ENCODE measurements at places on chromosomes 3 and 15.
A peak's percentile ranks its signal among the peaks of the same experiment; 100 is the strongest.

- no peak for DNase-seq
These were observed 75.6 kb downstream of the UBP1 start for GRCh38 chr3:33364531-33365128.

GRCh38 chr3:3107858-3108257 is 2.3 kb downstream of the IL5RA start:
- no peak for DNase-seq

DNA sequence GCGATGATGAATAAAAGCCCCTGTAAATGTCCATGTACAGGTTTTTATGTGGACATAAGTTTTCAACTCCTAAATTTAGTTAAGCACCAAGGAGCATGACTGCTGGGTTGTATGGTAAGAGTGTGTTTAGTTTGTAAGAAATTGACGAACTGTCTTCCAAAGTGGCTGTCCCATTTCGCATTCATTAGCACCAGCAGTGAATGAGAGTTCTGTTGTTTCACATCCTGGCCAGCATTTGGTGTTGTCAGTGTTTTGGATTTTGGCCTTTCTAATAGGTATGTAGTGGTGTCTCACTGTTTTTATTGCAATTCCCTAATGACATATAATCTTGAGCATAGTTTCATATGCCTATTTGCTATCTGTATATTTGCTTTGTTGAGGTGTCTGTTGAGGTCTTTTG is 3.7 kb downstream of the ZNF621 start:
- no peak for DNase-seq

GRCh38 chr15:67066041-67066958 is 898 bp downstream of the SMAD3 start:
- no peak for DNase-seq

DNA sequence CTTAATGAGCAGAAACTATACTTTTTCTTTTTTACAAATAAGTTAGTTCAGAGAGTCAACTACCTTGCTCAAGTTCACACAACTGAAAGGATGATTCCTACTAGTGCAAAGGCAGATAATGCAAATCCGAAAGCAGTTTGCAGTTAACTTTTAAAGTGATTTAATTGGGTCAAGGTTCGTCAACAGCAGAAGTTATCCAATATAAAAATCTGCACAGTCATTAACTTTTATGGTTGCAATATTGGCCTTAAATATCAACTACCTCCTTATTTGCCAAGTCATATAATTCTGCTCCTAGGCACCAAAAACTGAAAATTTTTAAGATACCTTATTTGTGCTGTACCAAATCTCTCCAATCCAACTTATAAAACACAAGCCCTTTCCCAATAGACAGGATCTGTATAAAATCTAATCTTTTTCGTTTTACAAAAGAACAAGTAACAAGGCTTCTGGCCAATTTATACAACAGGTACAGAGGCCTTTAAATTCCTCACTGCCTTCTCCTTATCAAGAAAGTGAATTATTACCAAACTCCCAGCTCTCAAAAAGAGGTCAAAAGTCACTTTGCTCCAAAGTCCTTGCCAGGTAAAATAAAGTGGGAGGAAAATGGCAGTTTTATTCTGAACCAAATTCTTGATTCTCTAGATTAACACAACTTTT is 416.6 kb upstream of the NECTIN3 start:
- DNase-seq, result no peak

GRCh38 chr3:107630779-107631178 is 108.0 kb downstream of the BBX start:
- peak; percentile 43 for DNase-seq

GRCh38 chr3:121443456-121443855 is 102.3 kb downstream of the POLQ start:
- DNase-seq, result no peak

DNA sequence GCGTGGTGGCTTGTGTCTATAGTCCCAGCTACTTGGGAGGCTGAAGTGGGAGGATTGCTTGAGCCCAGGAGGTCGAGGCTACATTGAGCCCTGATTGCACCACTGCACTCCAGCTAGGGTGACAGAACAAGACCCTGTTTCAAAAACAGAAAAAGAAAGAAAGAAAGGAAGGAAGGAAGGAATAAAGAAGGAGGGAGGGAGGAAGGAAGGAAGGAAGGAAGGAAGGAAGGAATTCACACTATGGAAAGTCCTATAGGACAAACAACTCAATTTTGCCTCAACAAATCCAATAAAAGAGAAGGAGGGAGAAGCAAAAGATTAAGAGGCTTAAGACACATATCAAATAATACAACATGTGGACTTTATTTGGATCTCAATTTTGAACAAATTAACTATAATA is 16.5 kb upstream of the TCF12 start:
- DNase-seq, result no peak

GRCh38 chr15:72173401-72173800 is 24.2 kb downstream of the GRAMD2A start:
- no peak for DNase-seq

- no peak for DNase-seq
These were observed 44.7 kb upstream of the GOLM2 start for GRCh38 chr15:44243829-44244228.

DNA sequence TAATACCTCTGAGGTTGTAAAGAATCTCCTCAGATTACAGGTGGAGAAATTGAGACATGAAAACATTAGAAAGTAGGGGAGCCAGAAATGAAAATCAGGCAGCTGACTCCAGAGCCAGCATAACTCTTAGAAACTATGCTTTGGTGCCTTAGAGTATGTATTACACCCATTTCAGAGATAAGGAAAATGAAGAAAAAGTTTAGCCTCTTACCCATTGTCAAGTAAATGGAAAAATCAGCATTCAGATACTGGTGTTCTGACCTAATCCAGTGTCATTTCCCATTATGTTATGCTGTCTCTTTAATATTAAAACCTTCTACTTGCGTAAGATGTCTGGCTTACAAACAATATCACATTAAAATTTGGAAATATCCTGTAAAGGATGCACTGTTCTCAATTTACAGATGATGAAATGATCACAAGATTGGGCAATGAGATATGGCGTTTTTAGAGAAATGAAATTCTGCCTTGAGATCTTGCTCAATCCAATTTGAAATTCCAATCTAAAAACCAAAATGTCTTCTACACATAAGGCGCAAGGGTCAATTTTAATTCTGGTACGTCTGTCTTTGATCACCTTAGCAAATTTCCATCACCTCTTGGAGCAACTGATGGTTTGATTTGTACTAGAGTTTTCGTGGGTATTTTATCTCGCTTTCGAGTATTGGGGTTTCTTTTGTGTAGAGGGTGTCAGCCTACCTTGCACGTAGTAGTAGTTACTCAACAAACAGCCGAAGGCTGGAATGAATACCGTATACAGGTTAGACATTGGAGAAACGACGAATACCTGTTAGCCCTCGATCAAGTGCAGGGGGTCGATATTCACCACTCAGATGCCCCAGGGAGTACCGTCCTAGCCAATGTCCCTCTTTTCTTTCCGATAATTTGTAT is 902 bp upstream of the ZCWPW2 start:
- peak; percentile 68 for DNase-seq

All from suppressor macrophage (primary cell).